ENCODE measurements at places on chromosomes 2 and 18. TPM values are rescaled to one million over a fixed set of nuclear protein-coding genes. Genes with fewer than 3 reads are reported as not detected.

CFC1 gene
- not detected for total RNA-seq

TEKT4 gene
- not detected for total RNA-seq

BOK gene
- 20.1 TPM for total RNA-seq

SLC9A4 gene
- not detected for total RNA-seq

THSD7B gene
- total RNA-seq, result 4.2 TPM

CIDEA gene
- 0.58 TPM for total RNA-seq

C1QL2 gene
- total RNA-seq, result not detected

SP140 gene
- total RNA-seq, result not detected

MC5R gene
- under 0.01 TPM for total RNA-seq

LONRF2 gene
- under 0.01 TPM for total RNA-seq

BCL11A gene
- 0.19 TPM for total RNA-seq

SLC23A3 gene
- 1.7 TPM for total RNA-seq

Measured in regular cardiac myocyte (primary cell).